ENCODE measurements at places on chromosomes 1 and 21.
A peak's percentile ranks its signal among the peaks of the same experiment; 100 is the strongest.

DNA sequence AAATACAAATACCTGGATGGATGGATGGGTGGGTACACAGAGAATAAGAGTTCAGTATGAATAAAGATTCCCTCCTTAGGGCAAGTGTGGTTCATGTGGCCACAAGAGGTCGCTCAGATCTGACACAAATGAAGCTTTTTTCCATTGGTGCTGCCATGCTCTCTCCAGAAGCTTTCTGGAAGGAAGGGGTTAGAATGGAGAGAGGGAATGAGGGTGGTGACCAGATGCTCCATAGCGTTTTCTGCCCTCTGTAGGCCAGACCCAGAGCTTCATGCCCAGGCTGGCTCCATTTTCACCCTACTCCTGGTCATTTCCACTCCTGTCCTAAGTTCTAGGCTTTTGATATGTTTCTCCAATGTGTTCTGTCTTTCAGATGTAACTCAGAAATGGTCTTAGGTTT, 3.3 kb upstream of the FCRL6 start:
- peak; percentile 17 for DNase-seq

DNA sequence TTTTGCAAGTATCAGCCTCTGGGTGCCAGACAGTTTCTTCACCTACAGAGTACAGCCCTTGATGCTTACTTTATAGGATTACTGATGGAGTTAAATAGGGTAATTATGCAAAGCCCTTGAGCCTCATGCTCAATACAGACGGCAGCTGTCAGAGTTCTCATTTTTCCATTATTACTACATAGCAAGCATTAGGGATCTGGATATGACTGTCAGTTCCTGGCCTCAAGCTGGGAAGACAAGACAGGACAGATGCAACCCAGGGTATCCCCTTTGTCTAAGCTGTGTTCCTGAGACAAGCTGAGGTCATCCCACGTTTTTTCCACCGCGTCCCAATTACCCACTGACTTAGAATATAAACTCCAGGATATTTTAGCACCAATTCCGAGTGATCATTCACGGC, 94.4 kb downstream of the SLC35F3 start:
- DNase-seq: no peak

DNA sequence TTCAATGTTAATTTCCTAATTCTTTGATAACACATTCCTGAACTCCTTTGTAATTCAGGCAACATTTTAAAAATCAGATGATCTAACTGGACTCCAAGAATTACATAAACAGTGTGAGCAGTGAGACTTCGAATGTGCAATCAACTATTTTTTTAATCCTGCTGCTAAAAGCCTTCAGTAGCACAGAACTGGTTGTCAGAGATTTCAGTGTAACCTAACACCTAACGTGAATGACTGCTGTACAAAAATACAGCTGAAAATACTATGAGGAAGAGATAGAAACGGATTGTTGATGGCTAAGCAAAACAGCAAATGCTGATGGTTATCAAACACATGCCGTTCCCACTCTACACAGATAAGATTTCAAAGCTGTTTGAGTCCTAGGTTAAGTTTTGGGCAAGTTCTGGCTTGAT, 46.1 kb downstream of the APP start:
- DNase-seq: no peak

DNA sequence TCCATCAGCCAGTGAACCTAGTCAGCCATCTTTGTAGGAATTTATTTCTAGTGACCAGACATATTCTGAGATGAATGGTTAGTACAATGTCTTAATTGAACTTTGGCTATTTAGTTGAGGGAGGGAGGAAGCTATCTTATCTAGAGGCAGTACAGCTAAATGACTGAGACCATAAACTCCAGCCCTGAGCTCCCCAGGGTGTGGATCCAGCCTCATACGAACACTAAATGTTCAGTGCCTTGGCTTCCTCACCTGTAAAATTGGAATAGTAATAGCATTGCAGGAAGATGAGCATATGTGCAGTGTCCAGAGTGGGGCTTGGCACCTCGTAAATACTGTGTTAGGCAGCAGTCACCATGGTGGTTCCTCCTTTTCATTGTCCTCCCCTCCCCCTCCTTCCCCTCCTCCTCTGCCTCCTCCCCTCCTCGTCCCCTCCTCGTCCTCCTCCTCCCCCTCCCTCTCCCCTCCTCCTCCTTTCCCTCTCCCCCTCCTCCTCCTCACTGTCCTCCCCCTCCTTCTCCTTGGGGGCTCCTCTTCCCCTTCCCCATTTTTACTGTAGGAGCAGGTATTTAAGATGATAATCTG, 108.2 kb downstream of the GALNT2 start:
- DNase-seq: no peak

DNA sequence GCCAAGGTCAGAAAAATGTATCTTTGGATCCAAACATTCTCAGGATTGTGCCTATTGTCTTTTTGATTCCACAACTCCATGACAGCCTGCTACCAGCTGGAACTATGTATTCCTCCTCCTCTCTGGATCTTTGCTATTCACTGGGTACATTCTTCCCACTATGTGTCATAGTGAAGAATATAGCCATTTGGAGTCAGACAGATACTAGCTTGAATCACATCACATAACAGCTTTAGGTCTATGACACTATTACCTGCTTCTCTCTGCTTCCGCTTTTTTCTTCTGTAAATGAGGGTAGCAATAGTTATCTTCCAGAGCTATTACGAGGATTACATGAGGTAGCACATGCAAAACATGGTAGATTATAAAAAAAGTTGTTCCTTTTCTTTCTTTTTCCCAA, 5.4 kb upstream of the EXO1 start:
- no peak for DNase-seq

DNA sequence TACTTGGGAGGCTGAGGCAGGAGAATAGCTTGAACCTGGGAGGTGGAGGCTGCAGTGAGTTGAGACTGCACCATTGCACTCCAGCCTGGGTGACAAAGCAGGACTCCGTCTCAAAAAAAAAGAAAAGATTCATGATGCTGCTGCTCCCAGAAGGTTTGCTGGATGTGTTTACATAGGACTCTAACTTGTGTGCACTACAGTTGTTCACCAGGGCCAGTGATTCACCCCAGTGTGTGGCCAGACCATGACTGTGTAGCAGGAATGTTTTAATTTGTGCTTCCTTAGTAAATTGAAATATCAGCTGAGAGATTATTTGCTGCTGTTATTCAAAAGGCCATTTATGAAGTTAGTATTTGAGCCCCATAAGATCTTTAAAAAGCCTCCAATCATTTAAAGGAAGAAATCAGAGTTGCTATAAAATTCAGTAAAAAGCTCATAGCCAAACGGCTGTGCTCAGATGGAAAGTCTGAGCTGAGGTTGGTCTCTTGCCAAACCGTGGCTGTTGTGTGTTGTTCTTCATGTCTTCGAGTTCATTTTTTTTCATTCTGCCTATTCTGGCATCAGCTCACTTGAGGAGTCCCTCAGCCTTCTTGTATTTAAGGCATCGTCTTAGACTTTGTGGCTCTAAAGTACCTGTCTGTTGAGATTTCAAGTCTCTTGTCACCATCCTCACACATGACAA, 18.1 kb upstream of the PGD start:
- no peak for DNase-seq

DNA sequence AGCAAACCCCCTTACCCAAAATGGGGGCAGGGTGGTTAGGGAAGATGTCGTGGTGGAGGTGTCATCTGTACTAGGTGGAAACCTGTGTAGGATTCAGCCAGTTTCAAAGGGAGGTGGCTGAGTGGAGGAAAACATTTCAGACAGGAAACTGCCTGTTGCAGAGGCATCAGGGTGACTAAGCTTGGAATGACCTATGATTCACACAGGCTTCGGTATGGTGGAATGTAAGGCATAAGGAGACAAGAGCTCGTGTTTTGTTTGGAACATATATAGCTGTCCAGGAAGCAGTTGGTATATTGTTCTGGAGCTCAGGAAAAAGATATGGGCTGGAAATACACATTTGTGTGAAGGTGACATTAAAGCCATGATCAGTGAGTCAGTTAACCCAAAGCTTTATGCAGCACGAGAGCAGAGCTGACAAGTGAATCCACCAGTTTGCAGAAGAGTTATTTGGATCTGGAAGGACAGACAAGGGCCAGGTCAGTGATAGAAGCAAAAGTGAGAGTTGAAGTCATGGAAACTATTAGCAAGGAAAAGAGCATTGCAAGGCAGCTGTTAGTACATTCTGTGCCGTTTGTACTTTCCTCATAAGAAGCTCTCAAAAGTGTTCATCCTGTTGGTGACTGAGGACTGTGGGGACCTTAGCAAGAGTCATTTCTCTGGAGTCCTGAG, 12.2 kb downstream of the UTP25 start:
- DNase-seq: no peak

DNA sequence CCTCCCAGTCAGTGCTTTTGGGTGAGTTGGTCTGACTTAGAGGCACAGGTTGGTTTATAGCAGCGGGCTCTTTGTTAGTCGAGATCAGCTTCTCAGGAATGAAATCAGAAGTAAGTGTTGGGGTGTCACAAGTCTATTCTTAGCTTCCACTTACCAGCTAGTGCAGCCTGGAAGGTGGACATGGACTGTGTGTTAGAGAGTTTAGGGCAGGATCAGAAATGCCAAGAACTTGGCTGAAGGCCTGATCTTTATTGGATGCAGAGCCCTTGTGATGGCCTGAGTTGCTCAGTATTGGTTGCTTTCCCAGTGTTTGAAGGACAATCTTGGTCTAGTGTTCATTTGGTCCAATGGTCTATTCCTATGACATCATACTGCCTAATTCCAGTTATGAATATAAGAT, 377.0 kb upstream of the USP24 start:
- no peak for DNase-seq

DNA sequence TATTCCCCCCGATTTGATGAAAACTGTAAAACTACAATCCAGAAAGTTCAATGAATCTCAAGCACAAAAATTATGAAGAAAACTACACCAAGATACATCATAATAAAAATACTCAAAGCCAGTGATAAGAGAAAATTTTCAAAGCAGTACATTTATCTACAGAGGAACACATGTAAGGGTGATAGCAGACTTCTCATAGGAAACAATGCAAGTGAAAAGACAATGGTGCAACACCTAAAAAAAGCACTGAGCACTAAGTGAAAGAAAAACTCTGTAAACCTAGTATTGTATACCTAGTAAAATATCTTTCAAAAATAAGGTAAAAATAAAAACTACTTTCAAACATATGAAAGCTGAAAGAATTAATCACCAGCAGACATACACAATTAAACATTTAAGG, 76.1 kb upstream of the IRF2BP2 start:
- DNase-seq: no peak

GRCh38 chr1:101166583-101167120, 70.2 kb upstream of the S1PR1 start:
- no peak for DNase-seq

DNA sequence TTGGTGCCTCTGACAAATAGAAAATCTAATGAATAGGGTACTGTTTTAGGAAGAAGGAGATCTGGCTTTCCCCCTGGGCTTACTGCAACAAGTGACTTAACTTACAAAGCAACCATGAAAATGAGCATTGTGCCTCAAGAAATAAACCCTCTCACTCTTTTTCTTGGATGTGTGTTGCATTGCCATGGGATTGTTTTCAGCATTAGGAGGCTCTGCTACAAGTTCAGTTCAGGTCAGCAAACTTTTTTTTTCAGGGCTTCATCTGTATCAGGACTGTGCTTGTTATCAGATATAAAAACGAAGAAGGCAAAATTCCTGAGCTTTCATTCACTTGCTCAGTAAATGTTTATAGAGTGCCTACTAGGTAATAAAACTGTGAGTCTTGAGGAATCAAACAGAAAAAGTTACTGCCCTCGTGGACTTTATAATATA, 37.8 kb upstream of the DOCK7 start:
- no peak for DNase-seq

- no peak for DNase-seq
Measured at GRCh38 chr1:15287035-15287979, 40.3 kb downstream of the FHAD1 start.

Data from activated CD4-positive, alpha-beta T cell treated with anti-CD3 and anti-CD28 coated beads for 1 hour (primary cell).